ENCODE measurements at places on chromosomes 12 and 14.

DNA sequence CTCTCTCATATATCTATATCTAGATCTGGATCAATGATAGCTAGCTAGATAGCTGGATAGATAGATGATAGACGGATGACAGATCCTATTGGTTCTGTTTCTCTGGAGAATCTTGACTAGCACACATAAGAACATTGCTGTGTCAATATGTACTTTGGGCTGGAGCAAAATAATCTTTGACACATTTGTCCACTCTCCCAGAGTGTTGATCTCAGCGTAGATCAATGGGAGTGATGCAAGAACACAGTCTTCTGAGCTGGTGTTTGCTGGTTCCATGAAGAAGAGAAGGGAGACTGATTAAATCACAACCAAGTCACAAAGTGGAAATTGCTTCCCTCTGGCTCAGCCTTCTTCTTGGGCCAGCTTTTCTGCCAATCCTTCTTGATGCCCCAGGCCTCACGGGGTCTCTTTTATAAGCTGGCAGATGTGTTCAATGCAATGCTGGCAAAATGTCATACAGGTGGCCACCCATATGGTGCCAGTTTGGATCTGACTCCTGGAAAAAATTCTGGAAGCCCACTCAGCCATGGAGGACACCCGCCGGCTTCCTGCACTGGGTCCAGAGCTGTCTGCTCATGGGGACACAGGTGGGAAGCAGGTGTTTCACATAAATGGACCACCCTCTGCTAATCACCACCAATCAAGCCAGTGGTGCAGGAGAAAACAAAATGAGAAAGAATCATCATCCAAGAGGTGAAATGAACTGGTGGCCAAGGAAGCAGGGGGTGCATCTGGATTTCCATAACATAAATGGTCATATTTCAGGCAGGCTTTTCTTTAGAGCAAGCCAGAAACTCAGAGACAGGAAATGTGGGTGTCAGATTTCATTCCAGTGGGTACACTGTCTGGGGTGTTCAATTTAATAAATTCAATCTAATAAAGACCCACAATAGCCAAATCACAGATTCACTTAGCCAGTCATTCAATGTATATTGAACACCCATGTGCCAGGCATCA is 310.3 kb downstream of the DPF3 start:
- DNase-seq, result no peak

DNA sequence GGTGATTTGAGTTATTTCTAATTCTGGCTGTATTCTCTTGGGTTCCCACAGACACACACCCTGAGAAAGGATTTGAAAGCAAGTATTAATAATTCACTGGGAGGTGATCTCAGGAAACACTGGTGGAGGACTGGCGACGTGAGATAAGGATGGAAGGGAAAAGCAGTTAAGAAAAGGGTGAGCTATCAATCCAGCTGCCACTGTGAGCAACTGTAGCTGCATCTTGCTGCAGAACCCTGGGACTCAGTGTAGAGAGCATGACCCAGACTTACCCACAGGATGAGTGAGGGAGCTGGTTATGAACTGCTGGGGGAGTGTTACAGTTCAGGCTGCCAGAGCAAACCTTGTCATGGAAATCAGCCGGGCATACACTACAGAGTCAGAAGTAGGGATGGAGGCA is 71.9 kb downstream of the RESF1 start:
- DNase-seq, result no peak

DNA sequence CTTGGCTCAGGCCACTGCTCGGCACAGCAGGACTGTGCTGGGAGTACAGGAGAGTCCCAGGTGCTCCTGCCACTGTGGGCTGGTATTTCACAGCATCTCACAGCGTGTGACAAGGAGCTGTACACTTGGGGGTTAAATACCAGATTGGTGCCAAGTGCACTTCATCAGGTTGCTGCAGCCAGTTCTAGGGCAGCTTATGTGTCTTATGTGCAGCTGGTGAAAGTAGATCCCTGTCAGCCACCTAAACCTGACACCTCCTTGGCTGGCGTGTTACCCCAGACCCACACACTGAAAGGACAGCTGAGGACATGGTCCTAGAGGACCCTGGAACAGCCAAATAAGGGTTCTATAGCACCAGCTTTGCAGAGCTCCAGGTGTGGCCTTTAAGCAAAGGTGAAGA is 18.9 kb downstream of the PLEKHH1 start:
- DNase-seq, result no peak

DNA sequence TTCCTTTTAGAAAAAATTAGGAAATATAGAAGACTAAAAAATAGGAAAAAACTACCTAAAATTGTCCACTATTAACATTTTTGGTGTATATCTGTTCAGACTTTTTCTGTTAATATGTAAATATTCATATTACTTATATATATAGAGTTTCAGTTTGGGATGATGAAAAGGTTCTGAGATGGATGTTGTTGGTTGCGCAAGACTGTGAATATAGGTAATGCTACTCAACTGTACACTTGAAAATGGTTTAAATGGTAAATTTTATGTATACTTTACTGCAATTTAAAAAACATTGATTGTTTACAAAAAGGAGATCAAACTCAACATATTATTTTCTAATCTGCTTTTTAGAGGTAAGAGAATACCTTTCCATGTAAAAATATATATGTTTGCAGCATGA is 200.9 kb downstream of the RAD51B start:
- no peak for DNase-seq

- no peak for DNase-seq
These were observed 8.2 kb upstream of the TROAP start for GRCh38 chr12:49314811-49315210.

GRCh38 chr12:15918066-15918465 is 6.9 kb downstream of the DERA start:
- DNase-seq, result no peak

GRCh38 chr12:79326663-79327062 is 364.1 kb downstream of the PAWR start:
- DNase-seq, result no peak

DNA sequence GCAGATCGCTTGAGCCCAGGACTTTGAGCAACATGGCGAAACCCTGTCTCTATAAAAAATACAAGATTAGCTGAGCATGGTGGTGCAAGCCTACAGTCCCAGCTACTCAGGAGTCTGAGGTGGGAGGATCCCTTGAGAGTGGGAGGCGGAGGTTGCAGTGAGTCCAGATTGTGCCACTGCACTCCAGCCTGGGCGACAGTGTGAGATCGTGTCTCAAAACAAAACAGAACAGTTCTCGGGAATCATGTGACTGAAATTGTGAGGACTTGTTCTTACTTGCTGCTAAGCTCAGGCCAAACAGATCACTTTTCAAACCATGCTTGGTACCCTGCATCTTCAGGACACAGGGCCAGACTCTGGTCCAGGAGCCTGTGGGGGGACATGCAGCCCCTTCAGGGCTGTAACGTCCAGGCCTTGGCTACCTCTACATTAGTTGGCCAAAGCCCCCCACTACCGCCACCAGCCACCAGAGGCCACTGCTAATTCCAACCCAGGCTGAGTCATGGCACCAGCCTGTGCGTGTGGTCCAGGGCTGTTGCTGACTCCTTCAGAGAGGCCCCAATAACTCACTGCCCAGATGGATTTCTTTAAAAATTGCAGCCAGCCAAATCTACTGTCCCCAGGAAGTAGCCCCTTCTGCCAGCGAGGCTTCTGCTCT is 33.4 kb upstream of the SYNDIG1L start:
- DNase-seq, result peak; percentile 25

GRCh38 chr14:75254901-75255584 is 23.6 kb upstream of the FOS start:
- no peak for DNase-seq

DNA sequence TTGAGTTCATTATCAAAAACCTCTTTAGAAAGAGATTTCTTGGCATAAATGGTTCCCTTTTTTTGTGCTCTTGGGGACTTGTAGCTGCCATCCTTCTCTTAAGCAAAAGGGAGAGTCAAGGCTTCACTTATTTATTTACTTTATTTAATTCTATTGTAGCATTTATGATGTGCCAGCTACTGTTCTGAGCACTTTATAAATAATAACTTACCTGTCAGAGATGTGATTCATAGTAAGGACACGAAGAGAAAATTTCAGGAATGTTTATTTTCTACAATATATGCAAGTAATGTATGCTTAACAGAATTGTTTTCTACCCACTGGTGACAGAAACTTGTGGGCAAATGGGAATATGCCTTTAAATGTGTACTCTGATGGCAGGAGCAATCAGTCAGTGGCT is 33.3 kb downstream of the TMEM117 start:
- no peak for DNase-seq

- no peak for DNase-seq
These were observed 77.1 kb downstream of the B4GALNT3 start for GRCh38 chr12:536751-537245.

- DNase-seq, result no peak
These were observed 21.9 kb upstream of the PTCSC3 start for GRCh38 chr14:36198378-36198777.

DNA sequence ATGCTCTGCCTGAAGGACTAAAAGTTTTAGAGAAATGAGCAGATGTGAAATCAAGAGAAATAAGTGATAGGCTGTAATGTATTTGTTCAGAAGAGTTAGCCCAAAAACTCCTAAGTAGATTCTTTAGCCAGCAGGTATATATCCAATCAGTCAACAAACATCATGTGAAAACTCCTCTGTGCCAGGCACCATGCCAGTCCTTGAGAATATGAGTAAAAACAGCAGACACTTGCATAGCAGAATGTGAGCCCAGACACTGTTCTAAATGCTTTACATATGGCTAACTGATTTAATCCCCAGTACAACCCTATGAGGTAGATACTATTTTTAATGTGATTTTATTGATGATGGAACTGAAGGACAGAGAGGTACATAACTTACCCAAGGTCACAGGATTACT is 329.8 kb downstream of the PAWR start:
- DNase-seq, result no peak

DNA sequence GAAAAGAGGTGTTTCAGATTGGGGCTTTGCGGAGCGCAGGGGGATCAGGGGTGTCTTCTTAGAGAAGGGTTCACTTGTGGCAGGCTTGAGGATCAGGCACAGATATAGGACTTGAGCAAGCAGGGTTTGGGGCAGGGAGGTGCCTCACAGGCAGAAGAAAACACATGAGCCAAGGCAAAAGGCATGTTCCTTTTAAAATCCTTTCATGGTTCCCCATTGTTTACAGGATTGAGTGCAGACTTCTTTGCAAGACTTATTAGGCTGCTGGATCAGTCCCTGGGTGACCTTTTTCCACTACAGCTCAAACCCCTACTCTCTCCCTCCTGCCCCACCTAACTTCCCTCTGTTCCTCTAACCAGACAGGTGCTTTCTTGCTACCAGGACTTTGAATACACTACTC is 19.7 kb downstream of the HSPB8 start:
- no peak for DNase-seq

DNA sequence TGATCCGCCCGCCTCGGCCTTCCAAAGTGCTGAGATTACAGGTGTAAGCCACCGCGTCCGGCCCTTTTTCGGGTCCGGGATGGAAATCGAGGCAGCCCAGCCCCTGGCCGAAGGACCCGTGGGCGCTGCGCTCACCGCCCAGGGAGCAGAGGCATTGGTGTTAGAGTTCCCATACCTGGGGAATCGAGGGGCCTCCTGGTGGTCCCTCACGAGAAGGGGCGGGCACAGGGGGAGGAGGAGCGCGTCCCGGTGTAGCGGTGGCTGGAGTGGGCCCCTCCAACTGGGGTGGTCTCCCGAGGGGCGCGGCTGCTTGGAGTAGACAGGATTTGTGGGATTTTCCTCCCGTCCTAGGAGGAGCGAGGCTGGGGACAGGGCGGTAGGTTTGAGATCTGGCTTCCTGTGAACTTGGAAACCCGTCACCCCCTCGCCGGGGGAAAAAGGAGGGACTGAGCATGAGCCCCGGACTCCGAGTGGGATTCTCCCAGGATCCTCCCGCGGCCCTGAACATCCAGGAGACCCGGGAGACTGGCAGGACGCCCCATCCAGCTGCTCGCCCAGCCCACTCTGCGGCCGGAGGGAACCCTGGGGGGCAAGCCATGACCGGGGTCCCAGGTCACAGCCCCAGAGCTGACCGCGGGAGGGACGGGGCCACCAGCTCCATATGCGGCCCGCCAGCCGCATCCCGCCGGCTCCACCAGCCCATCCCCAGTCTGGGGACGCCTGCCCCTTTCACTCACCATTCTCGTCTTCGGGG is 70.9 kb downstream of the ASCL4 start:
- DNase-seq, result no peak

DNA sequence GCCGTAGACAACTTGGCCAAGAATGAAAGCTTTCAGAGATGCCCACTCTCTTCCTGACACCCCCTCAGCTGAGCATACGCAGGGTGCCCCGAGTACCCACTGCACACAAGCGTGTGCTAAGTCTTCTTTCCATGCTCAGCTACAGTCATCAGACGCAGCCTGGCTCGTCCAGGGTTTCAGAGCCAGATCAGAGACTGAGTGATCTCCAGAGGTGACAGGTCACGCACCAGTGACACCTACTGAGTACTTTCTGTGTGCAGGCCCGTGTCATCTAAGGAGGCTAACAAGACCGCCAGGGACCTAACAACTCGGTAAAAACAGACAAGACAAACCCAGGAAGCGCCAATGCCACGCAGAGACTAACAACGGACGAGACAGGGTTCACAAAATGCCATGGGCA is 25.1 kb downstream of the STX2 start:
- no peak for DNase-seq

GRCh38 chr12:77433799-77434198 is 368.4 kb upstream of the E2F7 start:
- no peak for DNase-seq

DNA sequence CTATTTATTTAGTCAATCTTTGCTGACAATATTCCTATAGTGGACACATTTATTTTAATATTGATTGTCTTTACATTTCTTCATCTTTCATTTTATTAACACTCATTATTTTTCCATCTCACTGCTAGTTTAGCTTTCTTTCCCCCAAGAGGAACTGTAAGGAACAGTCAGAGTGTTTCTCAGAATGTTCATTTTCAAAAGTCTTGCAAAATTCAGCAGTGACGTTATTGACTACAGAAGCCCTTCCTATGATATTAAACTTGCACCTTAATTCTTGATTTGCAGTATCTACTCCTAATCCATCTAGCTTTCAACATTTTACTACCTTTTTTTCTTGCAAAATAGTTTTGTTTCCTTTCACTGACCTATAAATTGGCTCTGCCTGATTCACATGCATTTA is 13.0 kb downstream of the CLEC2B start:
- DNase-seq, result no peak

DNA sequence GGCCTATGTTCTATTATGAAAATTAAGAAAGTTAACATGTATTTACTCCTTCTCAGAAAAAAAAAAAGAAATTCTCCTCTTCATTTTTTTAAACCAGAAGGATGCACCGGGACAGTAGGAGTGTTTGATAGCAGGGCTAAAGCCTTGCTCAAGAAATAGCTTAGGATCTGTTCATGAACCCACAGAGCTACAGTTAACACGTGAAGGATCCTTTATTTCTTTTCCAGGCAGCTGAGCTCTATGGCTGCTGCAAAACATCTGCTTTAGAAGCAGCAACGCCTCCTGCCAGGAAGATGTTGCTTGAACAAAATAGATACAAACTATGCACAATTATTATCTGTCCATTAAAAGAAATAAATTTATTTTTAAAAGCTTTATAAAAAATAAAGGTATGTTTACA is 254.8 kb downstream of the PRKD1 start:
- no peak for DNase-seq

DNA sequence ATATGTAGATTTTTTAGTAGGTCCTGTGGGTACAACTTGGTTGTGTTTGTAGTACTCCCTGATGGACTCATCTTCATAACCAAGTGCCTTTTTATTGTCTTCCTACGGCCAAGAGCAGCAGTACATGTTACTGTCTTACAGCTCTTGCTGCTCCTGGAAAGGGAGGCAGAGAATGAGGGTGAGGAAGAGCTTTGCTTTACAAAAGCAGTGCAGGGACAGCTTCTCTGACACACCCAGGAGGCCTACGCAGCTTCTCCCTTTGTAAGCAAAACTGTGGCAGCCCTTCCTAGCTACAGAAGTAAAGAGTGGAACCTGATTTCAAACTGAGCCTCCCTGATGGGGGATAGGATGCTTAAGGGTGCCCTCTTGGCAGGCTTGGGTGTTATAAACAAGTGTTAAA is 18.6 kb downstream of the MYRFL start:
- DNase-seq, result no peak

All from activated naive CD4-positive, alpha-beta T cell treated with anti-CD3 and anti-CD28 coated beads, Interleukin-2, amount 50 U/mL, for 16 hours (primary cell).